SJSA1 (cell line): ENCODE measurements at places on chromosomes 1 and 21.

DNA sequence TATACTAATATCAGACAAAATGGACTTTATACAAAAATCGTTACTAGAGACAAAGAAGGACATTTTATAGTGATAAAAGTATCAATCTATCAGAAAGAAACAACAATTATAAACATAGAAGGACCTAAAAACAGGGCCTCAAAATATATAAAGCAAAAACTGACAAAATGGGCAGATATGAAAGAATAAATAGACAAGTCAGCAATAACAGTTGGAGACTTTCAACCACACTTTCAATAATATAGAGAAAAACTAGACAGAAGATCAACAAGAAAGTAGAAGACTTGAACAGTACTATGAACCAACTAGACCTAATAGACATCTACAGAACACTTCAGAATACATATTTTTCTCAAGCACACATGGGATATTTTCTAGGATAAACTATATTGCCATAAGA lies 52.4 kb downstream of the MIS18A start:
- no peak for DNase-seq

- no peak for DNase-seq
Measured at GRCh38 chr1:201724039-201724765, 104.8 kb upstream of the IPO9 start.

- no peak for DNase-seq
Measured at GRCh38 chr1:171075041-171075440, 15.7 kb upstream of the FMO3 start.

DNA sequence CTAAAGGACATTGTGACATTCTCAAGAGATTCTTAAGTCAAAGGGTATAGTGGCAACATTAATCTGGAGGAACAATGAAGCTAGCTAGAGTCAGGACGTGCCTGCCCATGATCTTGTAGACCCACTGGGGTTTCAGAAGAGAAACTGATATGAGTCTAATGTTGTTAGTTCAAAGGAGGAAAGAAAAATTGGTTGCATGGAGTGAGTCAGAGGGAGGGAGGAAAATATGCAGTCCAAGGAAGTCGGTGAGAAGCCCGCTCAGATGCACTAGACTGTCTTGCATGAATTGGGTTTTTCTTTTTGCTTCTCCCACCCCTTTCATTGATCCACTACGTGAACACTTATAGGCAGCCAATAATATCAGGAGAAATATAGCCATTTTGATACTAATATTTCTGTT lies 53.8 kb upstream of the SYT14 start:
- DNase-seq = peak; percentile 25

GRCh38 chr21:46243325-46243724 lies 14.8 kb upstream of the LSS start:
- DNase-seq = no peak

DNA sequence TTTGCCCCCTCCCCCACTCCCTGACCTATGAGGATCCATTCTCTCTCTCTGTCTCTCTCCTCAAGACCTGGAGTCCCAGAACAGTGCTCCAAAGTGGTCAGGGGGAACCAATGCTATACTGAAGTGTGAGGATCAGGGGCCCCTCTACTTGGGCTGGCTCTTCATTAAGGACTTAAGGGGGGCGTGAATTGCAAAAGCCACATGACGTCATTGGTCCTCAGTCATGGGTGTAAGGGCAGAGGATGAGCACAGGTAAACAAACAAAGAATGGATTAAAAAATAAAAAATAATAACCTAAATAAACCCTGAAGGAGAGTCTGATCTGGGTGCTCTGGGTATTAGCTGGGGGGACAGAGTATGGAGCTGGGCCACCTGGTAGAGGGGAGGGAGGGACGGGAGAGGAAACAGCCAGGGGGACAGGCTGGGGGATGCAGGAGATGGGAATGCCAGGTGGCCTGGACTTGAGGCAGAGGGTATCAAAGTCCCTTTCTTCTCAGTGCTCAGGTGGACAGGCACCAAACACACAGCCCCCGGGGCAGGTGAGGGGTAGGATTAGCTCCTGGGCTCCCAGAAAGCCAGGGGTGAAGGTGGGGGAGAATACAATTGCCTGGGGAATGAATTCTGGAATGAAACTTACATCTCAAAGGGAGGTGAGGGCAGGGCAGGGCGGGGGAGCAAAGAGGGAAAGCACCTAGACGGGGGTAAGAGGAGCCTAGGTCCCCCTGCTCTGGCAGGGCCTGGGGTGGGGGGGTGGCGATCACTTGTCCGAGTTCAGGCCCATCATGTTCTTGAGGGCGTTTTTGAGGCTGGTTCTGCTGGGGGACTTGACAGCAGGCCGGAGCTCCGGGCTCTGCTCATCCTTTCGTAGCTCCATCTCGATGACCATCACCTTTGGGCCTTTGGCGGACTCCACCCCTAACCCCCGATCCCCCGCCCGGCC lies 4.6 kb downstream of the MPZ start:
- no peak for DNase-seq

DNA sequence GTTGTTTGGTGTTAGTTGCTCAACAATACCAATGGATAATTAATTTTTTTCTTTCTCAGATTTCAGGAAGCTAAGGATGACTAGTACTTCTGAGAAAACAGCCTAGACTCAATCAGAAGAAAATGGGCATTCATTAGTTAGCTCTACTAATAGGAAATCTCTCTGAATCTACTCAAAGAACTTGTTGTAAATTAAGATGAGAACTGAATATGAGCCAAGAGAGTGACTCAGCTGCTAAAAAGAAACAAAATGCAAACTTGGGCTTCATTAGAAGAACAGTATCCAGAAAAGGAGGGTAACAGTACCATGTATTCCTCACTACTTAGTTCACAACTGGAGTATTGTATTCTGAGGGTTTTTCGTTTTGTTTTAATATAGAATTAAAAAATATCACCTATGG lies 12.5 kb downstream of the FOXJ3 start:
- DNase-seq = no peak

- peak; percentile 28 for DNase-seq
Measured at GRCh38 chr21:45156459-45156858, 82.1 kb downstream of the ADARB1 start.

DNA sequence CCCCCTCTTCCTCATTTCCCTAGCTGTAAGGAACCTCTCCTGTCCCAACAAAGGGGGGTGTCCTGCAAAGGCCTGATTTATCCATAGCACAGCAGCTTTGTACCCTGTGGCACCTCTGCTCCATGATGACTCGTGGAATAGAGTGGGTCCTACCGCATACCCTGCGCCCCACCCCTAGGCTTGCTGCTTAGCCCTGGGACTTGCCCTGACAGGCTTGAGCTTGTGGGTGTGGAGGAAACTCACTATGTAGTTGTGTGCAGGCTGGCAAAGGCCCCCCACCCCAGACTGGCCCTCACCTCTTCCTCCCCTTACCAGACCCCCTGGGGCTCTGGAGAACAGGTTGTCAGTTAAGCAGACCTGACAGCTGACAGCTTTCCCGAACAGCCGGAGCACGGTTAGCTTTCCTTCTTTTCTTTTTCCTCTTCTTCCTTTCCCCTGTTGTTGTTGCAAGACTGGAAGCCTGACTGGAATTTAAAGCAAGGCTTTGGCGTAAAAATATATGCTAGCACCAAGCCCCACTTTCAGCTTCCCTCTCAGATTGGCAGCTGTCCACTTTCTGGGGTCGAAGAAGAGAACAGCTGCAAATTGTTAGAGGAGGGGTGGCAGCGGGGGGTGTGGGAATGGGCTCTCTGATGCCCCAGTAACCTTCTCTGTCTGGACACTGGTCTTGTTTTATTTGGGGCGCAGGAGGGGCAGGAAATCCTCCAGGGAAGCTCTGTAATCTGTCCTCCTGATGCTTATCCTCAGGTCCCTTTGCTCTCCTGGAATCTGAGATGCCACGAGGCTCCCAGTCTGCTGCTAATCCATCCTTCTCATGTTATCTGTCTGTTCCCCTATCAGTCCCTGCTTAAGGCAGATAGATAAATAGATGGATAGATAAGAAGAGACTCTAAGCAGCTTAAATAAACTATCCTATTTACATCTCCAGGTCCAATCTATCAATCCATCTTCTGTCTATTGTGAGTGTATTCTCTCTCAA lies 134.6 kb downstream of the BRINP2 start:
- no peak for DNase-seq
